ENCODE measurements at places on chromosomes 7 and 10.

- no peak for DNase-seq
Measured at GRCh38 chr10:70435241-70436085, 6.0 kb downstream of the NODAL start.

DNA sequence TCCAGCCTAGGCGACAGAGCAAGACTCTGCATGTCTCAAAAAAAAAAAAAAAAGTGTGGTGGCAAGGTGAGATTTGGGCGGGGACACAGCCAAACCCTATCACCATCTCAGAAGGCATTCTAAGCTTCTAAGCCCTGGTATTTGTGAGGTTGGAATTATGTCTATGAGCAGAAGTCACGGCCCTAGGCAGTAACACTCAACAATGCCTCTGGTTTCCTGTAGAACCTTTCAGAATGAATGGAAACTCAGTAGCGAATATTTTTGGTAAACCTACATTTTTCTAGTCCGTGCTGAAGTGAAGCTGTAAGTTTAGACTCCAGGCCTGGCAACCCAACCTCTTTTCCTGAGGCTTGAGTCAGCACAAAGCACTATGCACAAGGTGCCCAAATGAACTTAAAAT, 88.3 kb downstream of the FAM107B start:
- DNase-seq: no peak

GRCh38 chr10:82409671-82410070, 534.7 kb downstream of the NRG3 start:
- DNase-seq: no peak

DNA sequence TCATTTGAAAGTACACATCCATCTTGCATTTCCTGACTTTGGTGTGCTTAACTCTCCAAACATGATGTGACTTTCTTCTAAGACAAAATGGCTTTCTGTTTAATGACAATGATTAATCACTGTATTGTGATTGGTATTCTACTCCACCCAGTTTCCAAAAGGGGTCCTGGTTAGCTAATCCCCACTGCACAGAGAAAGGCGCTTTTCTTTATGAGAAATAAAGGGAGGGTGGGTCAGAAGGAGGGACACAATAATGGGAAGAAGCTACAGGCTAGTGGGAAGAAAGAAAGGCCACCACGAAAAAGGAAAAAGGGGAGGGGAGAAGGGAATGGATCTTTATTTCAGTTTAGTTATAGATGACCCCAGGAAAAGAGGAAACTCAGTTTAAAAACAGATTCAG, 69.2 kb downstream of the PRTFDC1 start:
- DNase-seq: no peak

DNA sequence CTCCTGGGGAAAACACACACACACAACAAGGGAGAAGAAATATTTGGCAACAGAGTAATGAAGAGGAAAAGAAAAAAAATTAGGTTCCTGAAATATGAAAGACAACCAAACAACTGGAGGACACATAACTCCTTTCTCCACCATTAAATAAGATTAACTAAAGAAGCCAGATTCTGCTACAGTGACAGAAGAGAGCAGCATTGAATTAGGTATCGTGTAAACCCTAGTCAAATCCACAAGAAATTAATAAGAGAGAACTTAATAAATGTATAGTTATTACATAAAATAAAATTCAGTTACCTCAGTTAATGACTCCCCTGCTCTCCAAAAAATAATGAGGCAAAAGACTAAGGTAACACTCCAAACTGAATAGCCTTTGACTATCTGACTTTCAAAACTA, 306.7 kb downstream of the CRPPA start:
- DNase-seq: peak; percentile 59

GRCh38 chr10:45607276-45607675, 65.3 kb downstream of the ZFAND4 start:
- DNase-seq: no peak

- DNase-seq: no peak
Measured at GRCh38 chr10:67923551-67923950, 39.1 kb downstream of the SIRT1 start.

DNA sequence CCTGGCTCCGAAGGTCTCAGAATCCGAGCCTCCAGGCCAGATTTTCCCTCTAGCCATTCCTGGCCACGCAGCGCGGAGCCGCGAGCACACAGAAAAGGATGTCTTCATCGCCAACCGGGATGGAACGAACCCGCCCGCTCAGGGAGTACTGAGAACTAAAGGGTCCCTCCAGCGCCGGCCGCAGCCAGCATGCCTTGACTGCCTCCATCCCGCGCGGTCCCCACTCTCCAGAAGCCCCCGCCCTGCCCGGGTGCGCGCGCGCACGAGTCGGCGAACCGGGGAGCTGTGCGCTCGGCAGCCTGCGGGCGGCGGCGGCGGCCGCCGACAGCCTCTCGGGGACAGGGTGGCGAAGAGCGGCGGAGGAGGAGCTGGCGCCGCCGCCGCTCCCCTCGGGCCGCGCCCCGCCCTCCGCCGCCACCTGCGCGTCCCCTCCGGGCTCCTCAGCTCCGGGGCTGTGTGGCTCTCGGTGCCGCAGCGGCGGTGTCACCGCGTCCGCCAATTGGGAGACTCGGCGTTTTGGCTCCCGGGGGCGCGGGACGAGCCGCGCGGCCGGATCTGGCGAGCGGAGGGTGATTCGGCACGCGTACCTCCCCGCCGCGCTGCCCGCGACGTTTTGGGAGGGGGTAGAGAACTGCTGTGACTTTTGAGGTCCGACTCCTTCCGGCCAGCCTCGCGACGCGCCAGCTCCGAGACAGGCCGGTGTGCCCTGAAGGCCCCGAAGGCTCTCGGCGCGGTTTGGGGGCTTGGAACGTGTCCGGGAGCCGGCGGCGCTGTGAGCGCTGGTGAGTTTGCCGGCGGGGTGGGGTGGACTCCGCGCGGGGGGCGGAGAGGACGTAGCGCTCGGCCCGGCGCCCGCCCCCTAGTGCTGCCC, 453 bp upstream of the GALNT17 start:
- no peak for DNase-seq

DNA sequence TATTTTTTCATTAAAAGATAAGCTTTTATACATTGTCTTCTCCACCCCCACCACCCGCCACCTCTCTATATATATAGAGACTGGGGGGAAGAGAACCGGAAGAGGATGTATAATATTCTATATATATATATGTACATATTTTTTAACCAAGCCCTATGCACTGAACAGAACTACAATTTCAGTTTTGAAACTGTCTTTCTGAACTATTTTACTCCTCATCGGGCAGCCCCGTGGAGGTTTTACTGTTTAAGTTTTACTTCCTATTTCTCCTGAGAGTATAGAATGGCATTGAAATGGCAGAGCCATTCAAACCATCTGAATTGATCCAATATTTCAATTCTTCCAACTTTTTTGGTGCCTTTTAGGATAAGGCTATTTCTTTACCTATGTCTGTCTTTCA, 1047.1 kb downstream of the NRG3 start:
- no peak for DNase-seq
